ENCODE measurements at places on chromosomes 6 and 20. TPM values are rescaled to one million over a fixed set of nuclear protein-coding genes. Genes with fewer than 3 reads are reported as not detected.
A peak's percentile ranks its signal among the peaks of the same experiment; 100 is the strongest.

GRM1 gene
- total RNA-seq, result 0.02 TPM

DNA sequence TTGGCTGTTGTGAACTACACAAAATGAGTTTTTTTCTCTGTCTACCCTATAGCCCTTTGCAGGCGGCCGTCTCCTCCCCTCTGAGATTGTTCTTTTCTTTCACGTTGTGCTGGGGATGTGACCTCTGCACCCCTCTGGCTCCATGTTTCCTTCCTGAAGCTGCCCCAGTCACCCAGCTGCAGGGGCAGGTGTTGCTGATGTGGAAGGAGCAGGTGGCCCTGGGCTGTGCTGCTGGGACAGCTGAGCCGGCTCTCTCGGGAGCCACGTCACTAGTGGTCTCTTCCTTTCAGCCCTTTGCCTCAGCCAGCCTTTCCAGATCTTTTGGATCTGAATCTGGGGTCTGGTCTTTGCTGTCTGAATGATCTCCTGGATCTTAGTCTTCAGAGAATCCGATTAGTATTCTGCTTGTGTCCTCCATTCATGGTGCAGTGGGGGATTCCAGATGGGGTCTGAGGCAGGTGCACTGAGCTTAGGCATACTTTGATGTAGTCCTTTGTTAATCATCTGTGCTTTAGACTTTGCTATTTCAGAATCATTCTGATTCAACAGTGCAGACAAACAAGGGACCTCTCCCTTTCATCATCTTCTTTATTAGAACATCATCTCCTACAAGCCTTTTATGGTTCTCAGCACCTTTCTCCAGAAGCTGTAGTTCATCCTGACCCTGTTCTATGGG lies 31.4 kb downstream of the TMEM181 start:
- no peak for DNase-seq

BANF2 gene
- not detected for total RNA-seq

STX11 gene
- 0.71 TPM for total RNA-seq

FLRT3 gene
- 0.27 TPM for total RNA-seq

C6orf15 gene
- not detected for total RNA-seq

- DNase-seq, result no peak
These were observed 11.2 kb upstream of the PYGB start for GRCh38 chr20:25236450-25237304.

ZNF512B gene
- 7.7 TPM for total RNA-seq

DNA sequence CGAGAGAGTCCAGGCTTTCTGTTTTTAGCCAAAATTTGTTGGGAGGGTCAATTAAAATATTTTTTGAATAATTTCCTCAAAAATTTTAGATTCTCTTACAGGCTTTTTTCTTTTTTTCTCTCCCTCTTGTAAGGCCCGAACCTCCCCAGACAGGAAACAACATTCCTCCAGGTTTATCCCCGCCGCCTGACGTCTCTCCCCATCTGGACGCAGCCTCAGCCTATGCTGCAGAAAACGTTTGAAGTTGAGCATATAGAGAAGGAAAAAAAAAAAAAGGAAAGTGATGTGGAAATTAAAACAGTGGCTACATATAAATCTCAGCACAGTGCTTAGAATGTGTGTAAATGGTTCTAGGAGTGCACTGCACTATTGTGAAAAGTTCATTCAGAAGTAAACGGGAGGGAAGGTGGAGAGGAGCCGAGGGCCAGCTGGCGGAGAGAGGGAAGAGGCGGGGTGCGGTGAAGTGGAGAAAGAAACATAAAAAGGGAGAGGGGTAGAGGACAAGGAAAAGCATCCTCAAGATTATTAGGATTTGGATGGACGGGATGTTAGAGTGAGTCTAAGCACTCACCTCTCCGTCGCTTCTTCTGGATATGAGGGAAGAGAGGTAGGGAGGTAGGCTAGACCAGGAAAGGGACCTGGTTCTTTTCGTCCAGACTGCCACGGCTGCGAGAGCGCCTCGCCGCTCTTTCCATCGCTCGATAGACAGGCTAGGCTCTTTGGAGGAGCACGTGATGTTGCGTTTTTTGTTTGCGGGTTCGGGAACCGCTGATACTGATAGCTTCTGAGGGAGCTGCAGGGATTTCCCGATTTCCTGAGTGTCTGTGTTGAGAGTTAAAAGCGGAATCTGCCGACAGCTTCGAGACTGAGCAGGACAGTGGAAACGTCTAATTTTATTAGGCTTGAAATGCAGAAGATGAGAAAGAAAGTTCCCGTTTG lies 98.7 kb downstream of the TRIM27 start:
- peak; percentile 14 for DNase-seq

DNA sequence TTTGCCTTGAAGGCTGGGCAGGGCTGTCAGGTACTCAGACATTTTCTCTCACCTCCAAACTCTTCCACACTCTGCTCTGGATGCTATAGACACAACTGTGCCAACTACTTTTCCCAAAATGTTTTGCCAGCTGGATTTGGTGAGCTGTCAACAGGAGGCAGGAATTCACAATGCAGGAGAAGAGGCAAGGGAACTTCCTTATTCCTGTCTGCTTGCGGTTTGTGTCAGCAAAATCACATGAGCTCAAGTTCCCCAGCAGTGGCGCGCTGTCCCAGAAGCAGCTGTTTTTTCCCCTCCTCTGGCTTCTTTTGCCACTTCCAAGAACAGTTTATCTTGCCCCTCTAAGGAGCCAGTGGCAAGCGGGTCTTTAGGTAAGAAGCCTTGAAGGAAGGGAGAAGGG lies 608.2 kb downstream of the PRKN start:
- no peak for DNase-seq

DNA sequence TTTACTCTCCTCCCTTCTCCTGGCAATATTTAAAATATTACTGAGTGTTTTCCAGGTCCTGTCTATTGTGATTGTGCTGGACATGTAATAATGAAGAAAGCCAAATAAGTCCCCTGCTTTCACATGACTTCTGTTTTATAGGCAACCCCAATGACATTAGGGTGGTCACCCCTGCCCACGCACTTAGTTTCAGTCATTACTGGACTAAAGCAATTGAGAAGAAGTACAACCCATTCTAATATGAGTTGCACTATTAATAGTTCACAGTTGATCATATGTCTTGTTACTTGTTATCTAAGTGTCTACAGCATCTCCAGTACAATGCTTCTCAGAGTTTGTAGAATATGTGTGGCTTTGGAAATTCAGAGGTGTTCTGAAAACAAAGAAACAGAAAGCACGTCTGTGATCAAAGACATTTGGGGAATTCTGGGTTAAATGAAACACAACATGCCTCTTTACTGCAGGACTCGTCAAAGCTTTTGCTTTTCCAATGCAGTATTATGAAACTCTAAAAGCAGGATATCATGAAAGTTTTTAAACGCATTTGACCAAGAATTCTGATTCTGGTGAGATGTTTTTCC lies 789.5 kb downstream of the DHX35 start:
- no peak for DNase-seq

DNA sequence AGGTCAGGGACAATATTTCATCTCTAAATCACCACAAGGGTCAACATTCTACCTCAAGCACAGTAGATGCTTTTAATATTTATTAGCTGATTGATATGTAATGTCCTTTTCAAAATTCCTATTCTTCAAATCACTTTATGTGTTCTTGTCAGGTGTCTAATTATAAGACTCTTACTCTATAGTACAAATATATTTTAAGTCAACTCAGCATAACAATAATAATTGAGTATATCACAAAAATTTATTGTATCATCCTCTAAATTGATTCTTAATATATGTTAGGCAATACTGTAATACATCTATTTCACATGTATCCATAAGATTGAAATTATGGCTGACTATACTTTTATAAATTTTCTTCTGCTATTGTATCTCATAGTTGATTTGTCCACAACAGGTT lies 423.9 kb downstream of the PKHD1 start:
- DNase-seq, result no peak

DNA sequence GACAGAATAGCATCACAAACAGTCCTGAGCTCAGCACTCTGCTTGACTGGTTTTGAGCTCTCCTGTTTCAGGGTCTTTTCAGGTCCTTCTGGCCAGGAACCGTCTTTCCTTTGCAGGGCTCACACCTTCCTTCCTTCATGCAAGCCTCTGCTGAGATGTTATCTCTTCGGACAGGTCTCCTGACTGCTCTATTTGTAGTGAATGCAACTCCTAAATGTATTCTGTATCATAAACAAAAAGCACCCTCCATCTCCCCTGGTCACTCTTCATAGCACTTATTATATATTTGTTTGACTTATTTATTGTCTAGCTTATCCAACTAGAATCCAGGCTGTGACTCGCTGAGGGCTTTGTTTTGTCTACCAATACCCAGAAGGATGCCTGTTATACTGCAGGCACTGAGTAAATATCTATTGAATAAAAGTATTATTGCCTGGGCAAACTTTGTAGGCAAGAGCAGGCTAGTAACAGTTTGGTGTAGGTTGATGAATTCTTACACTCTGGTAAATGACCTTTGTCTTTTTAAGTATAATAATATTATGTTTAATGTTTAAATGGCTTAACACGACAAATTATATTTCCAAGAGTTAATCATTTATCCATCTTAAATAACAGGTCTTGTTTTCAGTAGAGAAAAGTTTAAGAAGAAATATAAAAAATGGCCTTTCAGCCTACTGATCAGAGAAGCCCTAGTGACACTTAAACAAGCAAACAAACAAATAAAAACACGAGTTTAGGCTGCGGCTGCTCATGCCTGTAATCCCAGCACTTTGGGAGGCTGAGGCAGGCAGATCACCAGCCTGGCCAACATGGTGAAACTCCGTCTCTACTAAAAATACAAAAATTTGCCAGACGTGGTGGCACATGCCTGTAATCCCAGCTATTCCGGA lies 199.7 kb downstream of the BCAS1 start:
- DNase-seq, result peak; percentile 37

CALHM4 gene
- not detected for total RNA-seq

- DNase-seq, result no peak
These were observed 85.0 kb downstream of the RALGAPA2 start for GRCh38 chr20:20627471-20627870.

GRCh38 chr6:44641344-44642031 lies 254.0 kb downstream of the CDC5L start:
- DNase-seq, result no peak

GRCh38 chr6:52335576-52335975 lies 26.4 kb upstream of the PAQR8 start:
- no peak for DNase-seq

DNA sequence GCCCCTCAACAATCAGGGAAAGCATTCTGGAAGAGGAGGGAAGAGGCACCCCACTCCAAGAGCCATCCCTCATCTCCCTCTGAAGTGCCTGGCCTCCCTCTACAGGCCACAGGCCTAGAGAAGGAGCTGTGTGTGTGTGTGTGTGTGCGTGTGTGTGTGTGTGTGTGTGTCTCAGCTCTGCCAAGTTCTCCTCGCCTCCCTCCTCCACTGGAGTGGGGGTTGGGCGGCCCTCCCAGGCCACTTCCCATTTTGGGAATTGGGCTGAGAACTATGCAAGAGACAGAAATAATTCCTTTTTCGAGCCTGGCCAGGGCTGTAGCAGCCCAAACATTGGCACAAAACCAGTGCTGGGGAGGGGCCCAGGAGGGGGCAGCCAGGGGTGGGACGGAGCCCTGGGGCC lies 35.7 kb downstream of the KCNB1 start:
- no peak for DNase-seq

GRCh38 chr6:163191704-163192537 lies 222.6 kb upstream of the QKI start:
- DNase-seq, result no peak

PROCR gene
- 60.0 TPM for total RNA-seq

OR2B6 gene
- 0.27 TPM for total RNA-seq

- no peak for DNase-seq
These were observed 347.0 kb downstream of the CDH4 start for GRCh38 chr20:61599061-61599531.

POM121L2 gene
- not detected for total RNA-seq

- no peak for DNase-seq
These were observed 8.8 kb downstream of the SLC17A9 start for GRCh38 chr20:62961310-62961783.

GRCh38 chr6:149852180-149852579 lies 12.0 kb downstream of the LRP11 start:
- DNase-seq, result peak; percentile 87

TSPO2 gene
- not detected for total RNA-seq

GRCh38 chr6:143449082-143449713 lies 1.3 kb downstream of the ADAT2 start:
- DNase-seq, result no peak

DNA sequence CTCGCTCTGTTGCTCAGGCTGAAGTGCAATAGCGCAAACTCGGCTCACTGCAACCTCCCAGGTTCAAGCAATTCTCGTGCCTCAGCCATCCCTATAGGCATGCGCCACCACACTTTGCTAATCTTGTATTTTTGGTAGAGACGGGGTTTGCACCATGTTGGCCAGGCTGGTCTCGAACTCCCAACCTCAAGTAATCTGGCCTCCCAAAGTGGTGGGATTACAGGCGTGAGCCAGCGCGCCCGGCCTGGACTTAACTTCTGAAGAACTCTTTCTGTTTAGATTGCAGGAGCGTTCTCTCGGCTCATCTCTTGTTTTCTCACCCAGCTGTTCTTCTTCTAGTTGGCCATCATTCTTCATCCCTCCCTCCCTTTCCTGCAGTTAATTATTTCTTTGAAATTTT lies 30.3 kb downstream of the GTF2H5 start:
- no peak for DNase-seq

C6orf120 gene
- 43.4 TPM for total RNA-seq

HLA-DPB1 gene
- not detected for total RNA-seq

COL21A1 gene
- total RNA-seq, result 41.5 TPM

BPI gene
- total RNA-seq, result 0.91 TPM

DNA sequence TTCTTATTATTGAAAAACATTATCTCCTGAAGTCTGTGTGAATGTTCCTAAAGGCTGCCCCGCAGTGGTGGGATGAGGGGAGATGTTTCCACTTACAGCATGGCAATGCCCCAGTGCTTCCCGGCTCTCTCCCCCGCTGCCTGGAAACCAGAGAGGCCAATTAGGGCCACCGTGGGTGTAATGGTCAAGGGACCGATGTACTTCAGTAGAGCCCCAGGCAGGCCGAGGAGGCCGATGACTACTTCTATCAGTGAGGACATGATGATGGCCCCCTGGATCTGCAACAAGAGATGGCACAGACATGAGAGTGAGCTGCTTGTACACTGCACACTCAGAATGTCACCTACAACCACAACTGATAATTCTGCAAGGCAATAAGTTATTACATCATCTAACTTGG lies 117.8 kb downstream of the SLC23A2 start:
- DNase-seq, result no peak

DNA sequence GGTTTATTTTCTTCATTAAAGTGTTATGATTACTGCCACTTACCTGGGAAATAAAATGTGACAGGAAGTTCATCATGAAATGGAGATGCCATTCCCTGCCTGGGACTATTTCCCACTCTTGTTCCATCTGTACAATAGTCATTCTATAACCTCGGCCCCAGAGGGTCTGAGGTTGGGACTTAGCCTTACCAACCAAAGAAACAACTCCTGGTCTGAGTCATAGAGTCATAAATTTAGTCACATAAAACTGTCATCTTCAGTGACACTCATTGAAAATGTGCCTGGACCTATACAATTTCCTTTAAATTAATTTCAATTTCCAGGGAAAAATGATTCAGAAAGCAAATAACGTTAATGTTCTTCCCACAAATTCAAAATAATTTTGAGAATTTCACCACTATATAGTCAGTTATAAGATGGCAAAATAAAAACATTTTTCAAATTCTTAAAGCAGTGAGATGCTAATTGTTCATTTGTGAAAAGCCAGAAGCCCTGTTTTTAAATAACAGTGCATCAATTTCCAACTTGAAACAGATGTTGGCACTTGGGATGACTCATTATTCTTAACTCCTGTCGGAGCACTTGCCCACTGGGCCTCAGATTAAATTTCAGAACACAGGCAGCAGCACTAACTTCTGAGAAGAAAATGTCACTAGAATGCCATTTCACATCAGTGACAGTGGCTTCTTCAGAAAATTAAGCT lies 201.2 kb upstream of the SMLR1 start:
- peak; percentile 89 for DNase-seq

- peak; percentile 20 for DNase-seq
These were observed 1014.9 kb upstream of the GJE1 start for GRCh38 chr6:141117874-141118273.

SLC35D3 gene
- total RNA-seq, result not detected

Measured in M059J (cell line).